ENCODE measurements at places on chromosomes 5 and 9. TPM values are rescaled to one million over a fixed set of nuclear protein-coding genes. Genes with fewer than 3 reads are reported as not detected.

The SLC35A4 gene
- total RNA-seq, result 16.9 TPM

The SOX30 gene
- not detected for total RNA-seq

The KIF24 gene
- 0.48 TPM for total RNA-seq

The RBM22 gene
- total RNA-seq, result 14.3 TPM

The GABRA6 gene
- total RNA-seq, result not detected

The TRIM36 gene
- total RNA-seq, result 1.3 TPM

The IL13 gene
- not detected for total RNA-seq

The CAMK2A gene
- total RNA-seq, result 0.24 TPM

The CNOT6 gene
- total RNA-seq, result 15.7 TPM

The DND1 gene
- not detected for total RNA-seq

The SDHA gene
- 89.1 TPM for total RNA-seq

The SIGMAR1 gene
- total RNA-seq, result 81.4 TPM

The PCDHGA10 gene
- total RNA-seq, result 4.3 TPM

The MARVELD2 gene
- 24.8 TPM for total RNA-seq

The HTR1A gene
- not detected for total RNA-seq

The MLANA gene
- not detected for total RNA-seq

The BRINP1 gene
- 0.85 TPM for total RNA-seq

The ACTBL2 gene
- 0.21 TPM for total RNA-seq

The RNF183 gene
- 1.9 TPM for total RNA-seq

The CCDC187 gene
- total RNA-seq, result not detected

The PCDHGA9 gene
- total RNA-seq, result 0.85 TPM

The TSSK1B gene
- 0.21 TPM for total RNA-seq

The ETF1 gene
- 175 TPM for total RNA-seq

The PCDHA13 gene
- total RNA-seq, result not detected

The ZNF618 gene
- 1.7 TPM for total RNA-seq

The IFNB1 gene
- not detected for total RNA-seq

The CENPK gene
- total RNA-seq, result 1.5 TPM

The ADRB2 gene
- total RNA-seq, result 42.4 TPM

The GMCL2 gene
- not detected for total RNA-seq

The EPB41L4B gene
- 31.5 TPM for total RNA-seq

The IL3 gene
- not detected for total RNA-seq

The C9orf153 gene
- 0.48 TPM for total RNA-seq

The PCDHB13 gene
- 0.24 TPM for total RNA-seq

The PCDHGB3 gene
- 0.43 TPM for total RNA-seq

The KIF4B gene
- not detected for total RNA-seq

The IFNA2 gene
- total RNA-seq, result not detected

The HTR4 gene
- total RNA-seq, result not detected

The AMBP gene
- total RNA-seq, result 0.24 TPM

The SLC34A3 gene
- total RNA-seq, result not detected

The DMRT3 gene
- total RNA-seq, result not detected

The OSMR gene
- total RNA-seq, result 38.8 TPM

The IL5 gene
- total RNA-seq, result not detected

The PFN3 gene
- total RNA-seq, result not detected

The SLC31A1 gene
- 24.1 TPM for total RNA-seq
